ENCODE measurements at places on chromosomes 13 and 19.

DNA sequence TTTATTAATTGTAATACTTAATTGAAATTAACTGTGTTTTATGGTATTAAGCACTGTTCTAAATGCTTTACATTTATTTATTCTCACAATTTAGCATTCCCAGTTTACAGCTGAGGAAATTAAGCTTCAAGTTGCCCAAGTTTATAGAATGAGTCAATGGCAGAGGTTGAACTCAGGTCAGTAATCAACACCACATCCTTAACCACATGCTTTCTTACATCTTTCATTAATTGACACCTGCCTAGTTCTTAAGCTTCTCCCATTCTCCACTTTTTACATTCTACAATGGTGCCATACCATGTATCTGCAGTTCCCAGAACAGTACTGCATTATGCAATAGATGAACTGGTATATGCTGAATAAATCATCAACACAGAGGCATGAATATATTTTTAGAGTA lies 11.7 kb upstream of the RBM26 start:
- no peak for DNase-seq

DNA sequence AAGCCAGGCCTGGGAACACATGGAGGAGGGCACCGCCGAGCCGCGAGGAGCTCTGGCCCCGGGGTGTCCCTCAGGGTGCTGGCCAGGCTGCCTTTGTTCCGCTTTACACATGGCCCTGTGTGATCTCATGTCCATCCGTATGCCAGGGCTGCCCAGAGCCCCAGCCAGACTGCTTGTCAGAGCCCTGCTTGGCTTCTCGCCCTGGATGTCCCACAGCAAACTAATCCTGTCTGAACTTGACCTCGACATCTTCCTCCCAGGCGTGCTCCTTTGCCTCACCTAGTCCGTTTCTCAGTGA lies 14.3 kb downstream of the BCKDHA start:
- DNase-seq, result no peak

- DNase-seq, result no peak
Observed at GRCh38 chr19:19120308-19121231, 17.7 kb downstream of the TMEM161A start.

- DNase-seq, result no peak
Observed at GRCh38 chr19:39133431-39134270, 8.1 kb downstream of the PAK4 start.

- DNase-seq, result no peak
Observed at GRCh38 chr19:54451331-54451871, 2.4 kb downstream of the LENG8 start.

- no peak for DNase-seq
Observed at GRCh38 chr13:102028868-102029267, 373.0 kb downstream of the FGF14 start.

- peak; percentile 23 for DNase-seq
Observed at GRCh38 chr13:40779796-40780285, 8.9 kb upstream of the MRPS31 start.

DNA sequence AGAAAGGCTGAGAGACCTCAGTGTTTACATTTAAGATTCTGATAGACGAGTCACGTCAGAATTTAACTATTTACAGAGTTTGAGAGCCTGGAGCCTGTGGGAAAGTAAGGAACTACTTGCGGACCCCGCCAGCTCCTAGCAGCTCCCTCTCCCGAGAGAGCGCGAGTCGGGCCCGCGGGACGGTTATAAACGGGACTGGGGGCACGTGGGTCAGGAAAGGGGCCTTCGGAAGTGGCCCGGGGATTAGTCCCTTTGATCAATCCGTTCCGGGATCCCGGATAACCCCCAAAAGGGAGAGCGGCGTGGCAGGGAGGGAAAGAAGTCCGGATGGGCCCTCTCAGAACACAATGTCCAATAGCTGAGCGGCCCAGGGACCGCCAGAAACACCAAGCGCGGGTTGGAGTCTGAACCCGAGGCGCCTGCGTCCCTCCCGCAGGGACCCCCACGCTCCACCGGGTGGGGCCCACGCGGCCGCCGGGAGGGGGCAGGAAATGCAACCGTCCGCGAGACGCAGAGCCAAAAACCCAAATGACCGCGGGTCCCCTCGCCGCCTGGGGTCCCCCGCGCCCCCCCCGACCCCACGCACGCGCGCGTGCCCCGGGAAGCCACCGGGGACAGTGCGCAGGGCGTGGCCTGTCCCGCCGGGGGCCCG lies 3.6 kb downstream of the ZIC5 start:
- no peak for DNase-seq

DNA sequence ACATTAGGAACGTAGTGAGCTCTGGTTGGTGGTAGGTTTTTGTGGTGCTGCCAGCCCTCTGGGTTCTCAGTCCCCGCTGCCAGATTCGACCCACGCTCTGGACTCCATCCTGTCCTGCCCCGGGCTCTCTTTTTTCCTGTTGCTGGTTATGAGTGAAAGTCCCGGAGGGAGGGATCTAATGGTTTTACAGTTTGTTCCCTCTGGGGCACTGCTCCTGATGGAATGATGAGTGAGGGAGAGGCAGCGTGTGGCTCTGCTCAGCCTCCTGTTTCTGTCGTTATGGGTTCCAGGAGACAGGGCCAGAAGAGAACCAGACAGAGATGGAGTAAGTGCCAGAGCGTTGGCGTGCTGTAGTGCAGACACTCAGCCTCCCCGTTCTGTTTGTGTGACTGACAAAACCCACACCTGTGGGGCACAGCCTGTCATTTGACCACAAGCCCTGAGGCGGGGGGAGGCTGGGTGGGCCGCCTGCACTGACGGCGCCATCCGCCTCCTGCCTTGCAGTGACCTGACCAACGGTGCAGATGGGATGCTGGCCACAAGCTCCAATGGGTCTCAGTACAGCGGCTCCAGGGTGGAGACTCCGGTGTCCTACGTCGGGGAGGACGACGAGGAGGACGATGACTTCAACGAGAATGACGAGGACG lies 18.3 kb downstream of the ATP4B start:
- no peak for DNase-seq

DNA sequence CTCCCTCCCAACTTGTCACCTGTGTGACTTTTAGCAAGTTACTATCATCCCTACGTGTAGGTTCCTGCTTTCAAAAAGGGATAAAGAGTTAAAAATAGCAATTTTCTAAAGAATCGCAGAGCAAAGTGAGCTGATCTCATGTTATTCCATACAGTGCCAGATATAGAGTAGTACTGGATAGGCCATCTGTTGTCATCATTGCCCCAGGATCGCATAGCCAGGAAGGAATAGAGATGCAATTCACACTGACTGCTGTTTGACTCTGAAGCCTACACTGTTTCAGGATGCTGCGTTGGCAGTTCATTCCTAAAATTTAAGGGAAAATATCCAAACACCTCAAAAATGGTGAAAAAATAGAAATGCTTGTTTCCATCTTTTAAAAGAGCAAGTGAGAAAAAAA lies 138.9 kb downstream of the SHISA2 start:
- no peak for DNase-seq

- DNase-seq, result no peak
Observed at GRCh38 chr13:66745307-66745706, 484.8 kb downstream of the PCDH9 start.

- no peak for DNase-seq
Observed at GRCh38 chr19:5130371-5131030, 161.6 kb downstream of the KDM4B start.

DNA sequence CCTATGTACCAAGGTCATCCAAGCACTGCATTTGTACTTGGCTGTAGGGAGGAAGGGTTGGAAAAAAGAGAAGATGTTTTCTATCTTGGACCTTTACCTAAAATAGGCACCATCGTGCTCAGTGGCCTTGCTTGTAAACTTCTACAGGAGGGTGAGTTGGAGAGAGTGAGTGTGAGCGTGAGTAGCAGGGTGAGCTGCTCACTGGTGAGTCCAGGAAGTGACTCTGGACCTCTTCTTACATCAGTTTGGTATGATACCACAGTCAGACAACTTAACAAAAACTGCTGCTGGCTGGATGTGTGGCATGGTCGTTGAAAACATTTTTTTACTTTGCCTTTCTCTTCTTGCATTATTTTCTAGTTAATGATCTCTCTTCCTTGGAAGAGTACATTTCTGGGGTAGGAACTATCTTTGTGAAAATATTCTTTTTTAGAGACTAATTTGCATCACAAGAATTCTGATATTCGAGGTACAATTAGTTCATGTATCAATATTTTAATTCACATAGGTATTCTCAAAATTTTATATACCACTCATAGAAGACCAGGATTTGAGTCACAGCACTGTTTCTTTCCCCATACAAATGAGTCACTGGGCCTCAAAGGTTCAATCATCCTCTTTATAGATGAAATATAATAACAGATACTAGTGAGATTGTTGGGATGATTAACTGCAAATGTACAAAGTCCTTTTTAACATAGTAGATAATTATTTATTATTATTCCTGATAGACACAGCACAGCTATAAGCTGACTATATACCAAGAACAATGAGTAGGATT lies 651 bp downstream of the SERPINE3 start:
- DNase-seq, result no peak

DNA sequence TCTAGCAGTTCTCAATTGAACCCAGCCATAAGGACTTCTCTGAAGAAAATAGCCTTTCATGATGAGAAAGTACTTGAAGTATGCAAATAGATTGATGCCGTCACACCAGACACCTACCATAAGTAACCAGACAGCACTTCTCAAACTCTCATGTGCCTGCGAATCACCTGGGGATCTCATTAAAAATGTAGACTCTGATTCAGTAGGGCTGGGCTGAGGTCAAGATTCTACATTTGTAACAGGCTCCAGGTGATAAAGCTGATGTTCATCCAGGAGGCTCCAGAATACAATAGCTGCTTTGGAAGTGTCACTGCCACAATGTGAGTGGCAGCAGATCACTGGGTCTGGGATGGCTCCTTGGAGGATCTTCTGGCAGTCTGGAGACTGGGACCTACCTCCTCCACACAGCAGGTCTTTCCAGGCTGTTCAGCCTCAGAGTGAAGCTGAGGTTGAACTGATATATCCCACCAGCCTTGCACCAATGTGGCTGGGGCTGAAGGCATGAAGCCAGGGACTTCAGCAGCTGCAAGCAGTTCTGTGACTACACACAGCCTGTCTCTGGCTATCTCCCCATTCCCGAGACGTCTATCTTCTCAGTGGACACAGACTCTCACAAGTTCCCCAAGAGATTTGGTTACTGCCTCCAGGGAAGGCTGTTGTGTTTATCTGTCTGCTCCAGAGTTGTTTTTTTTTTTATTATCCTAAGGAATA lies 9.1 kb downstream of the MBNL2 start:
- DNase-seq, result peak; percentile 42

DNA sequence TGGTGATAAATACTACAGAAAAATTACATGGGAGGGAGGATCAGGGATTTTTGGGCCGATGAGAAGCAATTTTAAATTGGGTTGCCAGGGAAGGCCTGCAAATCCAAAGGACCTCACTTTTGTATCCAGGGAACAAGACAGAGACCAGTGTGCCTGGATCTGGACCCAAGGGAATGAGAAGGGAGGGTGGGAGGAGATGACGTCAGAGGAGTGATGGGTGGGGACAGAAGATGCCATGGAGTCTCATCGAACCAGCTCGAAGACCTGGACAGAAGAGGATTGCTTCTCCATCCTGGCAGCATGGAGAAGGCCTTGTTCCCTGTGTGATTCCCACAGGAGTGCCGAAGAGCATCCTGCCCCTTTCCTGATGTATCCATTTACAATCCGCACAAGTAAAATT lies 68.9 kb downstream of the ITGBL1 start:
- no peak for DNase-seq

- DNase-seq, result no peak
Observed at GRCh38 chr19:18605546-18606280, 886 bp downstream of the CRLF1 start.

GRCh38 chr19:15701757-15702533 lies 25.9 kb upstream of the OR10H2 start:
- peak; percentile 59 for DNase-seq

DNA sequence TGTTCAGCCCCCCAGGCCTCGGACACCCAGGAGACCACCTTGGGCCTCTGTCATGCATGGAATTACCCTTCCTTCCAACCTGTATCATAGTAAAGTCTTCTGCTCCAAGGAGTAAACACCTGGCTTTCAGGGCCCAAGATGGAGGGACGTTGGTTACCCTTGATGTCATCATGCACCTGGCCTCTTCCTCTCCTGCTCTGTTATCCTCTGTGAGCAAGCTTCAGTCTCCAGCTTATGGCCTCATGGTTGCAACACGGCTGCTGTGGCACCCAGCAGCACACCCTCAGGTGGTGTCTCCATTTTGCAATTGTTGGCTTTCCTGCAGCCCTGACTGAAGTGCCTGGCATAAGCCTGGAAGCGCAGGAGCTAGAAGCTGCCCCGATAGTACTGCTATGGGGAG lies 4.0 kb upstream of the OVOL3 start:
- DNase-seq, result no peak
